ENCODE measurements at places on chromosomes 12 and 14. TPM values are rescaled to one million over a fixed set of nuclear protein-coding genes. Genes with fewer than 3 reads are reported as not detected.

The OR6C3 gene
- total RNA-seq, result not detected

The OVCH1 gene
- total RNA-seq, result not detected

The RILPL2 gene
- total RNA-seq, result 2.2 TPM

The TMPRSS12 gene
- total RNA-seq, result not detected

The TRIM9 gene
- 0.17 TPM for total RNA-seq

The NXPH4 gene
- total RNA-seq, result 1.5 TPM

The PROX2 gene
- total RNA-seq, result not detected

The HCAR3 gene
- not detected for total RNA-seq

The HOXC13 gene
- under 0.01 TPM for total RNA-seq

The PIP4K2C gene
- total RNA-seq, result 14.3 TPM

The RPAP3 gene
- total RNA-seq, result 10.7 TPM

The RNU4-1 gene
- total RNA-seq, result under 0.01 TPM

The RNASE3 gene
- total RNA-seq, result not detected

The SMOC1 gene
- total RNA-seq, result 2.2 TPM

The NID2 gene
- total RNA-seq, result 85.0 TPM

The ARMH4 gene
- 0.74 TPM for total RNA-seq

The ASPG gene
- total RNA-seq, result not detected

The C12orf60 gene
- total RNA-seq, result 1.3 TPM

The CIT gene
- 34.6 TPM for total RNA-seq

The CHPT1 gene
- 29.7 TPM for total RNA-seq

The ADAM21 gene
- total RNA-seq, result under 0.01 TPM

The ASB2 gene
- total RNA-seq, result 0.15 TPM

The BDKRB1 gene
- 3.1 TPM for total RNA-seq

The CAPZA3 gene
- total RNA-seq, result not detected

The STAC3 gene
- total RNA-seq, result 0.50 TPM

The PNMA1 gene
- total RNA-seq, result 17.5 TPM

The SCN8A gene
- 0.74 TPM for total RNA-seq

The TMEM253 gene
- not detected for total RNA-seq

The COX8C gene
- total RNA-seq, result not detected

The UTP20 gene
- total RNA-seq, result 11.1 TPM

The GALNT8 gene
- 0.15 TPM for total RNA-seq

The TMEM132D gene
- not detected for total RNA-seq

The ANKS1B gene
- not detected for total RNA-seq

The IRAK3 gene
- total RNA-seq, result 9.4 TPM

The SLC7A8 gene
- total RNA-seq, result 0.34 TPM

The ARHGEF25 gene
- 15.6 TPM for total RNA-seq

The TBX3 gene
- 66.3 TPM for total RNA-seq

The PZP gene
- not detected for total RNA-seq

The MFAP5 gene
- total RNA-seq, result 1.8 TPM

The LAG3 gene
- total RNA-seq, result 0.74 TPM

The CPNE6 gene
- not detected for total RNA-seq

The ACVRL1 gene
- 11.3 TPM for total RNA-seq

The SYCP3 gene
- 0.50 TPM for total RNA-seq

The ASCL1 gene
- not detected for total RNA-seq

The KLRB1 gene
- total RNA-seq, result not detected

The MYO1H gene
- not detected for total RNA-seq

The AKT1 gene
- 154 TPM for total RNA-seq

The RNASE13 gene
- not detected for total RNA-seq

The GDF3 gene
- not detected for total RNA-seq

The FAIM2 gene
- total RNA-seq, result 2.5 TPM

The ABCD4 gene
- 23.9 TPM for total RNA-seq

The TMEM229B gene
- total RNA-seq, result not detected

The PRICKLE1 gene
- total RNA-seq, result 2.9 TPM

The KIF5A gene
- 0.45 TPM for total RNA-seq

The PIANP gene
- total RNA-seq, result 0.74 TPM

The IGF1 gene
- total RNA-seq, result not detected

The LHX5 gene
- total RNA-seq, result not detected

The PLA2G1B gene
- not detected for total RNA-seq

The ANO4 gene
- total RNA-seq, result 2.0 TPM
